ENCODE measurements at places on chromosomes 1 and 21.

DNA sequence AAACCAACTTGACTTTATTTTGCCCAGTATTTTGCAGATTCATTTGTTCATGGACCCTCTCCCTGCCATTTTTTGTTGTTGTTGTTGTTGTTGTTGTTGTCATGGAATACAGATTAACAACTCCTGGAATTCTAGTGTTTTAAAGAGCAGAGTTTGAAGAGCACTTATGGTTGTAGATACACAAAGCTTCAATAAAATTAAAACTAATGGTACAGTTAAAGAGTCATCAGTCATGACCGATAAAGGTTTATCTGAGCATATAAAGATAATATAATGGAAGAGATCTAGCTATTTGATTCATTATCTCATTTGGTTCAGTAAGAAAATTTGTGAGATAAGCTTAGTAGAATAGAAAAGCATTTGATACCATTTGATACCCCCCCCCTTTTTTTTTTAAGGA, 21.8 kb downstream of the NEK7 start:
- DNase-seq = no peak

- DNase-seq = no peak
These were observed 19.2 kb upstream of the COL24A1 start for GRCh38 chr1:86175756-86176155.

DNA sequence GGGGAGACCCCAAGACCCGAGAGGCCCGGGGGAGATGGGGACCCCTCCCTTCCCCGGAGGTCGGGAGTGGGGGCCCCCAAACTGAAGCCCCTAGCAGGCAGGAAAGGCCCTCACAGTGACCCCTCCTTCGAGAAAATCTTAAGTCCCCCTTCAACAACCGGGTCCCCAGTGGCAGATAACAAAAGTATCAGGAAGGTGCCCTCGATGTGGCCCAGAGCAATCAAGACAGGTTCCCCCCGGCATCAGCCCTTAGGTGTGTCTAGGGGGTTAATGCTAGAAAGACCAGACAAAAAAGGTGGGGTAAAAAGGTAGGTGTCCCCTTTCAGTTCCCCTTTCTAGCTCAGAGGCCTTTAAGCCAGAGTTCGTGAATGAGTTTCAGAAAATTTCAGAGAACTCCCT, 282 bp upstream of the ECE1 start:
- no peak for DNase-seq

- DNase-seq = no peak
These were observed 45.3 kb downstream of the DAB1 start for GRCh38 chr1:57378534-57378933.

DNA sequence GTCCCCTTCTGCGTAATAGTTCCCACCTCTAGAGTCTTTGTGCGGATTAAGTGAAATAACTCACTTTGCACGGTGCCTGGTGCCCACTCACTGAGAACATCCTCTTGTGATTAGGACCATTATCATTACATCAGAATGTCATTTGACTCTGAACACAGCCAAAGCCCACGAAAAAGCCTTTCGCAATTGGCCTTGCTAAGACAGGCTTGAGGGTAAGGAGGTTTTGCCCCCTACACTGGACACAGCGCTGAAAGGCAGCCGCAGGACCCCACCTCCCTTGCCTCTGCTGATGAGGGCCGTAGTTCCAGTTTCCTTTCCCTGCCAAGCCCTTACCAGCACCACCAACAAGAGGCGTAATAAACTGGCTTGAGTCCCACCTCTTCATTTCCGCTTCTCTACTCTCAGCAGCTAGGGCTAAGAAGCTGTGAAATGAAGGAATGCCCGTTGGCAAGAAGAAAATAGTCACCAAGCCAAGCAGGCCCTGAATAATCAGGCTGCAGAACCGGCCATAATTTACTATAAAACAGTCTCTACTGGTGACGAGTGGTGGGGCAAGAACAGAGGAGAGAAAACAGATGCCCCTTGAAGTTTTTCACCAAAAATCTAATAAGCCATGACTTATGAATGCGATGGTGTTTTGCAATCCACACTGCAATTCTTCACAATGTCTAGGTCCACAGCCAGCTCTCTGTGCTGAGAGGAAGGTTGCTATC, 53.1 kb downstream of the SH3GLB1 start:
- DNase-seq = peak; percentile 69

DNA sequence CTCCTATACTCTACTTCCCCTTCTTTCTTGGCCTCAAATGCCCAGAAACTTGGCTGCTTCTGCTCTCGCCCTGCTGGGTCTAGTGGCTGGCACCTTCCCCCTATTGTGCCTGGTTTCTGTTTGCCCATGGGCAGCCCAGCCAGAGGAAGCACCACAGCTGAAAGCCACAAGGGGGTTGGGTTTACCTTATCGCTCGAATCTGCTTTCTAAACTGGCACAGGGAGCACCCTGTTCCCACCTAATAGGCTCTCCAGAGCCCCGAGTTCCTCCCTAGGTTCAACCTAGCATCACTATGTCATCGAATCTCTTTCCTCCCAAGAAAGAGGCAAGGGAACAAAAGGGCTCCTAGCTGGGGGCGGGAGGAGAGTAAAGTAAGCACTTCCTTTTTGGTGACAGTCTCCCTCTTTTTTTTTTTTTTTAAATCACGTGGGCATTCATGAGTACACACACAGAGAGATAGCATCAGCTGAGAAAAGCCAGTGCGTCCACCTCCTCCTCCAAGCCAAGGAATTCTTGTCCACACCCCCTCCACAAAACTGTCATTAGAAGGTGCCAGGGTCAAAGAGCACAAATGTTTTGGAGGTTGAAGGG, 72.8 kb downstream of the PLEKHA6 start:
- peak; percentile 21 for DNase-seq

GRCh38 chr1:96723936-96724335, 2.4 kb downstream of the PTBP2 start:
- DNase-seq = no peak

DNA sequence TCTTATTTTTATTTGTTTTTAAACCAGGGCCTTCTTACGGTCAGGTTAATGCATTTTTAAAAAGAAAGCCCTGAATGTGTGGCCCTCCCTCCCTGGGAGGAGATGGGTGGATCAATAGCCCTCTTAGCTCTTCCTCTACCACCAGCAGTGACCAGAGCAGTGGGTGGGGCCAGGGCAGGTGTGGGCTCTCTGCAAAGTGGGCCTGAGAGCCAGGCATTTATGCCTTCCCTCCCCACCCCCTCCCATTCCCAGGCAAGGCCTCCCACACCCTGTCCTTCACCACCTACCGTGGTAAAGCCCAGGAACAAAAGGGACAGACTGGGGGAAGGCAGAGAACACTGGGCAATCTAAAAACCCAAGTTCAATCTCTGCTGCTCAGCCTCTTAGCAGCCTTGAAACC, 63.9 kb downstream of the SSBP3 start:
- no peak for DNase-seq

DNA sequence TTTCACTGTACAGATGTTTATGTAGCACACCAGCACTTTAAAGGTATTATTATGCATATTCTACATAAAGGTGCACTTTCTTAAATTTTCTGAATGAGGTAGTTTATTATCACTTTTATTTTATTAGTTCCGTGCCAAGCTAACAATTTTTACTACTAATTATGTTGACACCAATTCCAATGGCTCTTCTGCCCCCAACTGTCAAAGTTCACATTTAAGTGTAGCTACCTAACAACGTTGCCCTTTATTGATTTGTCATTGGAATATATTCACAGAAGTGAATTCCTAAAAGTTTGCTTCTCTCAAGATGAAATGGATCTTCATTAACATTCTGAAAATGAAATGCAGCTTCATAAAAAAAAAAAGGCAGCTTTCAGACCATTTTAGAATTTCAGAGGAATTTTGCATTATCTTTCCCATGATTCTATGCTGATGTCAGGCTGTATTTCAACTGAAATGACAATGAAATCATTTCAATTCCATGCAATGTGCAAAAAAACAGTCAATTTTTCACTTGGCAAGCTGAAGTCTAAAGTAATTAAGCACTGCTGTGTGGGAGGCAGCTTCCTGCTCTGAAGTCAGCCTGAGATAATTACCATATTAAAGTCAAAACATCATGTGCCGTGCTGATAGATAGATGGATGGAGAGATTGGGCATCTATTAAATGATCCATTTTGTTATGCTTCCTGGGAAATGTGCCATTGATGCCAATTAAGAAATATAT, 229.2 kb downstream of the TTLL7 start:
- peak; percentile 6 for DNase-seq
